ENCODE measurements at places on chromosomes 7 and 10.

DNA sequence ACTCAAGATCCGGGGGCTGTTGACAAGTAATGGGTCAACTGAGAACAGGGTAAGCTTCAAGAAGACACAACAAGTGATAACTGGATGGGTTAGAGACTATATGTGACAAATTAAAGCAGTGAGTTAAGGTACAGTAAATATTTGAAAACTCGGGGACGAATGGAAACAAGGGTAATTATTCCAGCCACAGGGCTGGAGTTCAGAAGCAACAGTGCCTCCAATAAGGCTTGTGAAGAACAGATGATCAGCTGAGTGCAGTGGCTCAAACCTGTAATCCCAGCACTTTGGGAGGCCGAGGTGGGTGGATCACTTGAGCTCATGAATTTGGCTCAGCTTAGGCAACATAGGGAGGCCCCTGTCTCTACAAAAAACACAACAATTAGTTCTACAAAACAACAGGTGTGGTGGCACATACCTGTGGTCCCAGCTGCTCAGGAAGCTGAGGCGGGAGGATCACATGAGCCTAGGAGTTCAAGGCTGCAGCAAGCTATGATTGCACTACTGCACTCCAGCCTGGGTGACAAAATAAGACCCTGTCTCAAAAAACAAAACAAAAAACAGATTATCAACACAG is 20.5 kb upstream of the DLD start:
- DNase-seq = no peak

GRCh38 chr10:21297603-21298383 is 227.7 kb downstream of the SKIDA1 start:
- no peak for DNase-seq

DNA sequence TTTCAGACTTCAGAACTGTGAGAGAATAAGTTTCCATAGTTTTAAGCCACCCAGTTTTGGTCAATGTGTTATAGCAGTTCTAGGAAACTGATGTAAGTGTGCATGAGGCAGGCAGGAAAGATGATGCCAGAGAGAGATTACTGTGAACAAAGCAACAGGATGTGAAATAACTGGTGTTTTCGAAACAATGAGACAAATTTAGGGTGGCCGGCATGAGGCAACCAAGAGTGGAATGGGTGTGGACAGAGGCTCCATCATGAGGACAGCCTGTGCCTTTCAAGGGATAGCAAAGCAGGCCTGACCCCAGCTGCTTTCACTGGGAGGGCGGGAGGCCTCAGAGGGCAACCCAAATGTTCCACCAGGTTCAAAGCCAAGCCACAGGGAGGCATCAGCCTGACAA is 67.3 kb upstream of the UCN3 start:
- DNase-seq = peak; percentile 5

- no peak for DNase-seq
These were observed 40.7 kb upstream of the DMBT1 start for GRCh38 chr10:122519873-122520272.

- DNase-seq = no peak
These were observed 24.6 kb downstream of the SCRN1 start for GRCh38 chr7:29965030-29965429.

DNA sequence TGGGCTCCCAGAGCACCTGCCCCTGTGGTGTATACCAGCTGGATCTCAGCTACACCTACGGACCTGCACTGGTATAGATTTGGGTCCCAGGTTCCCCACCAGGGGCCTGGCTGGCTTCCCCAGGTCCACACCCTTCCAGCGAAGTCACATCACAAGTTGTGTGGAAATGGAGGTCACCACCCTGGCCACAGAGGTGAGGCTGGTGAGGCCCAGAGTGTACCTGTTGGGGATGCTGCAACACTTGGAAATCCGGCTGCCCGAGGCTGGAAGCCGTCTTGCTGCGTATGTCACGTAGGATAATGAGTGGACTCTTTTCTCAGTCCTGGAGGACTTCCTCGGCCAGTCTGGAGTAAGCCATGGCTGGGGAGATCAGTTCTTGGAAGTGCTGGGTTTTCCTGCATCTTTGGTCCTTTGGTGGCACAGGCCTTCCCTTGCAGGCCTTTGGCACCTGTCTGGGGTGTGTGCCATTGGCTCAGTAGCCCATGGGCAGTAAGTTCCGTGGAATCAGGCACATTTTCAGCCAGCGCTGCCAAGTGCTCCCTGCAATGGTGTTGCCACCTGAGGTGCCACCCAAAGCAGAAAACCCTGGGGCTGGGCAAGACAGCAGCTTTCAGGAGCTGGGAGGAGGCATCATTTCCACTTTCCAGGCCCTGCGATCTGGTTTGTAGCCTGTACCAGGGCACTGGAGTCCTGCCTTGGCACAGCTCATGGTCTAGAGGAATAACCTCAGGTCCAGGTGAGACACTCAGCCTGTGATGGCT is 97.9 kb downstream of the LHPP start:
- no peak for DNase-seq

- DNase-seq = no peak
These were observed 221.2 kb downstream of the FAM107B start for GRCh38 chr10:14553448-14553847.

GRCh38 chr7:99739699-99740572 is 4.9 kb upstream of the CYP3A7 start:
- DNase-seq = no peak

- DNase-seq = no peak
These were observed 2.2 kb upstream of the HIP1 start for GRCh38 chr7:75740846-75741497.

Data from activated T-helper 9 cell treated with anti-CD3 and anti-CD28 coated beads, Interleukin-2, amount 50 U/mL, for 16 hours (primary cell).